ENCODE measurements at places on chromosomes 2 and 18. TPM values are rescaled to one million over a fixed set of nuclear protein-coding genes. Genes with fewer than 3 reads are reported as not detected.
A peak's percentile ranks its signal among the peaks of the same experiment; 100 is the strongest.

Gene TTC21B
- 15.8 TPM for total RNA-seq

Gene DNAH7
- total RNA-seq: not detected

Gene NT5C1B
- not detected for total RNA-seq

Gene PXDN
- 0.26 TPM for total RNA-seq

Gene FRZB
- not detected for total RNA-seq

Gene CACNB4
- 0.47 TPM for total RNA-seq

Gene SFT2D3
- total RNA-seq: 5.5 TPM

Gene VWC2L
- total RNA-seq: not detected

Gene TRABD2A
- 71.9 TPM for total RNA-seq

DNA sequence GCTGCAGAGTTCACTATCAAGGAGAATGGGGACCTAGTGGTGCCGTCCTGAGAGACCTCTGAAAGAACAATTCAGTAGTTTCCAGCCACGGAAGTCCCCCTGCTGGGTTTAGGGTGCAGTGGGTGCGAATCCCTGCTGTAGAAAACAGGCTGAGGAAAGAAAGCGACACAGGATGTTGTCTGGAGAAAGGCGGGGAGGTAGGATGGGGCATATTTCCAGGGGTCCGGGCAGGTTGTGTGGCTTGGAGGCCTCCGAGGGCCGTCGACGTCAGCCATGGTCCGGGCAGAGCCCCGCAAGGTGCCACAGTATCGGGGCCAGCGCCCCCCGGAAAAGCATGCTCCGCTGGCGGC, 807 bp upstream of the CREB1 start:
- peak; percentile 66 for DNase-seq

DNA sequence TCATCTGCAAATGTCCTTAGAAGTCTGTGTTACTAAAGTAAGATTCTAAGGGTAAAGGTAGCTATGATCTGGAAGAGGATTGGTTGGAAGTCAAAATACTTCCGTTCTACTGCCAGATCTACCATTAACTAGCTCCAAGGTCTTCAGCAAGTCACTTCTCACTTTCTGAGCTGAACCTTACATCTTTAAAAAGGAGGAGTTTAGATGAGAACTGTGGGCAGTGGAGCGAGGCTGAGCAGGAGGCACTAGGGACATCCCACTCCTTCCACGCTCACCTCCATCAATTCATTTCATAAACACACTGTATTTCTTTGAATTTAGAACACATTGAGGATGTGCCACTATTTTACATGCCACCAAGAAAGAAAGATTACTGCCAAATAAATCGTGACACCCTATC, 143.0 kb downstream of the ABCA12 start:
- DNase-seq: no peak

DNA sequence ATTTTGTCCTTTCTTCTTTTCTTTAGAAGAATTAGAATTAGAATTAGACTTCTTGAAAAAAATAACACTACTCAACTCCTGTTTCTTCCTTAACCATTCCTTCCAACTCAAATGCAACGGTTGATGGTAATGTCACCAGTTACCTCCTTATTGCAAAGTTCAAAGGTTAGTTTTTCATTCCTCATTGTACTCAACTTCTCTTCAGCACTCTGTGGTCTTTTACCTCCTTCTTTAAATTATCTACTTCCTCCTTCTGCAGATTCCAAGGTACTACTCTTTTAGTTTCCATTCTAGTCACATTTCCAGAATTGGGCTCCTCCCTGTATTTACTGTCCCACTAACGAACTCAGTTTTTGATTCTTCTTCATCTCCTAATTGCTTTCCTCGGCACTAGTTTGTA, 700.7 kb downstream of the SATB2 start:
- DNase-seq: no peak

DNA sequence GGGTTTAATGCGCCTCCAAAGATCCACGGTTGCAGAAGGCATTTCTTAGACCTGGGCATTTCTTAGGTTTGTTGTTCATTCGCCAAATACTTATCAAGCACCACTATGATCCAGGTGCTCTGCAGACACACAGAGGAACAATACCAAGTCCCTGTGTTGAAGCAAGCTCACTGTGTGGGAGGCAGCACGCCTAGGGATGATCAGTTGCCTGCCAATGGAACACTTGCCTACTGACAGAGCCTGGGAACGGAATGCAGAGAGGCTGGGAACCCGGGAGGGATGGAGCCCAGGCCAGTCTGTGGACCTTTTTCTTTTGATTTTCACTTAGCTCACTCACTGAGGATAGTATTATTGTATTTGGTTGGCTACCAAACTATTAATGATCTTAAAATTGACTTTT, 1.9 kb upstream of the GRP start:
- DNase-seq: no peak

DNA sequence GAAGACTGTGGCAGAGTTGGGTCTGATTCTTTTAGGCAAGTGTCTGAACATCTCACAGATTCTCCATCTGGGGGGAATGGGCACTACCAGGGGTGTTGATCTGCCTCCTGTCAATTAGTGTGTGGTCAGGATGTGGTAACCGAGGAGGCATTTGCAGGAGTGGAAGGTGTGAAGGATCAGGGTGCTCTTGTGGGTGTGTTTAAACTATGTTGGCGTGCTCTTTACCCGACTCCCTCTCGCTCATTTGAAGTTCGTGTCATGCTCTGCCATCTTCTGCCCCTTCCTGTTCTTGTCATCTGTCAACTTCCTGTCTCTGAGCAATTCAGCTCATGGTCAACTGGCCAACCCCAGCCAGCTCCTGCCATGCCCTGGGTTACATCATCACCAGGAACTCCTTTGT, 107.9 kb downstream of the RTN4 start:
- peak; percentile 70 for DNase-seq

DNA sequence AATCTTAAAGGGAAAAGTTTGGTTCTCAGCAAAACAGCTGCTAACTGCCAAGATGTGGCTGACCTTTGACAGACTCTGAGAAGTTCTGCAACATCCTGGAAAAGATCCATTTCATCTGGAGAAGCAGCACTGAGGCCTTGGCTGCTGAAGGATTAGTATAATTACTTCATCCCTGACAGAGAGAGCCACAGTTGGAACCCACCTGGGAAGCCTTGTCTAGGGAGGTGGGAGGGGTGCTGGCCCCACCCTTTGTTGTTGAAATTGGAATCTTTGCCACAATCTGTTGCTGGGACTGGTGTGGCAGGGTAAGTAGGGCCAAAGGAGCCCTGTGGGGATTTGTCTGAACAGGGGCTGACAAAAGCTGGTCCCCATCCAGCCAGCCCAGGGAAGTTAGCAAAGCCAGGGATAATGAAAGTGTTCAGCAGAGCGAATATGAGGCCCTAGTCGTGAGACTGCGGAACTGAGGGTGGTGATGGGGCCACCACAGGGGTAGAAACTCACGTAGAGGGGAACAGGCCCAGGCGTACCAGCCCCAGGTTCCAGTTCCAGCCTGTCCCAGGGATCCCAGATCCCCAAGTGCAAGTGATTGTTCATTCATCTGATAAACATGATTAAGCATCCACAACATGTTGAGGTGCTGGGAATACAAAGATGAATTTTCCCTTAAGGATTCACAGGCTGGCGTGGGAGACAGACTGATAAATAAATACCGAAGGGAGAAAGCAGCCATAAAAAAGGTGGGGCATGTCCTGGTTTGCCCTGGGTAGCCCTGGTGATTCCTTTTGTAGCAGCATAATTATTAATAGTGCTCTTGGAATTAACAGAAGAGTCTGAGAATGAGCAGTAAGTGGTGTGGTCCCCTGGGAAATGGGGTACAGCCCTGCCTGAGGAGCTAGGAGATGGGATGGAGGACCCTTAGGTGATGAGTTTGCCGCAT, 60.0 kb downstream of the MYO1B start:
- no peak for DNase-seq

DNA sequence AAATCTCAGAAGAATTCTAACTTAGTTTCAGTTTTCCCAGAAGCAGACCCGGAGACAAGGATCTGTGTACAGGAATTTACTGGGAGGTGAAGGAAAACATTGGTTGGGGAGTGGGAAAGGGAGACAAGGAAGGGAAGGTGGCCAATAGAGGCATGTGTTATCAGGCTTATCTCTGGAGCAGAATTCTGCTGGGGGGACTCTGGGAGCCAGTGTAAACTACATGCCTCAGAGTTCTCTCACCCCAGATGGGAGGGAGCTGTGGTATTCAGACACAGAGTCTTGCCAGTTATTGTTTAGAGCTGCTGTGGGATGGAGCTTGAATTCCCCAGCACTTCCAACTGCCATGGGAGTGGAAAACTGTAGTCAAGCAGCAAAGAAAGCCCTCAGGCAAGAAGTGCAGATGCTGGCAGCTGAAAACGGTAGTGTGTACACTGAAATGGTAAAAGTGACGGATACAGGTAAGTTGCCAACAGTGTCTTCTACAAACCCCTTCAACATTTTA, 19.0 kb downstream of the DNPEP start:
- no peak for DNase-seq

DNA sequence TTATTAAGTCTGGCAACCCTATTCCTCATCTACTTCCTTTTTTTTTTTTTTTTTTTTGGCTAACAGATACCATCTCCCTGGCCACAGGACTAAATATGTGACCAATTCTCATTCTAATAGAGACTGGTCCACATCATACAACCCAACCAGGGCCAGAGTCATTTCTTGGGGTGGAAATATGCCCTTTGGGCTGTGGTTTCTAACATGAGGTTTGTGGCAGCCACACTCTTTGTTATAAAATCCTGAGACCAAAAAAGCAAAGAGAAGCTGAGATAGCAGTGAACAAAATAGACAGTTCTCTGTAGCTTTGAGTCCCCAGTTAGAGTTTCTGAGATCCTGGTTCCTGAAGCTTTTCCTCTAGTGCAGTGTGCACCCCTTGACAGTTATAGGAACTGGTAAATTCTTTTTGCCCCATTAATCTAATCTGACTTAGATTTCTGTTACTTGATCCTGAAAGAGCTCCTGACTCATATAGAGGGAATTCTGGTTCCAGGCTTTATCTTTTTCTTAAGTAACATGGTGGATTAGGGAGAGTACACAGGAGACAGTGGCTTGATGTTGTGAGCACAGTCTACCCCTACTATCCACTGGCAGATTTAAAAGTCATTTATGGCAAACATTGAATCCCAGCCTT, 86.8 kb downstream of the MAIP1 start:
- no peak for DNase-seq

- peak; percentile 16 for DNase-seq
Observed at GRCh38 chr18:80194874-80195570, 52.3 kb downstream of the PARD6G start.

GRCh38 chr2:181178823-181179412, 198.5 kb downstream of the UBE2E3 start:
- DNase-seq: peak; percentile 50

- DNase-seq: no peak
Observed at GRCh38 chr2:75174981-75175380, 24.3 kb downstream of the TACR1 start.

DNA sequence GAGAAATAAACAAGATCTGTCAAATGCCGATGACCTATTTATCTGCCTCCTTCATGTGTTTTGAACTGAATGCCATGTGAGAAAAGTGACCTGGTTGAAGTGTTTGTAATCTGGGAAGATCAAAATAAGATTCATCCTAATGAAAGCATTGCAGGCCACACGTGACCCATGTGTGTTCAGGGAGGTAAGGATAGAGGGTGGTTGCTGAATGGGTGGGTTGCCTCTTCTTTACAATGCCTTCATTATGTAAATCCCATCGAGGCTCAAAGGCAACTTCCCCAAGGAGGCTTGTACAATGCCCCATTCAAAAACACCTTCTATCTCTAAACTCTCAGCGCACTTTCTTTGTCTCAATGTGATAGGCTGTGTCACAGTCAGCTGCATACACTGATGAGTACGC, 273.1 kb downstream of the LRATD1 start:
- DNase-seq: no peak

GRCh38 chr2:15957881-15958713, 17.7 kb downstream of the MYCN start:
- no peak for DNase-seq

DNA sequence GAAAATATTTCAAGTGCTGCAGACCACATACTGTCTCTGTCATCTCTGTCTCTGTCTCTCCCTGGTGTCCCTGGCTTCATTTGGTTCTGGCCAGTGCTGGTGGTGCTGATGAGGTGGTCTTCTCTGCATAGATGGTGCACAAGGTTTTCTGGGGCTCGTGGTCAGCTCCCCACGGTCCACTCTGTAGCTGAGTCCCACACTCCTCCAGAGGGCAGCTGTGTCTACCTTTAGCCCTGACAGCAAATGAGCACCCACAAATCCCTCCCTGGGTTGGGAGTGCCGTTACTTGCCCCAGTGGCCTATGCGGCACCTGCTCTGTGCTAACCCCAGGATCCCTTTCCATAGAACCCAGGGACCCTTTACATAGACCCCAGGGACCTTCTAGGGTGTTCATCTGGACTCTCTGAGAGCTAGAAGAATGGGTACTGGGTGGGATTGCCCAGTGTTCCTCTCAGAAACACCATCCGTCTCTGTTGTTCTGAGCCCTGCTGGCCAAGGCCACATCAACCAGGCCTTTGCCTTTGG, 129.3 kb downstream of the CAPN13 start:
- peak; percentile 4 for DNase-seq

DNA sequence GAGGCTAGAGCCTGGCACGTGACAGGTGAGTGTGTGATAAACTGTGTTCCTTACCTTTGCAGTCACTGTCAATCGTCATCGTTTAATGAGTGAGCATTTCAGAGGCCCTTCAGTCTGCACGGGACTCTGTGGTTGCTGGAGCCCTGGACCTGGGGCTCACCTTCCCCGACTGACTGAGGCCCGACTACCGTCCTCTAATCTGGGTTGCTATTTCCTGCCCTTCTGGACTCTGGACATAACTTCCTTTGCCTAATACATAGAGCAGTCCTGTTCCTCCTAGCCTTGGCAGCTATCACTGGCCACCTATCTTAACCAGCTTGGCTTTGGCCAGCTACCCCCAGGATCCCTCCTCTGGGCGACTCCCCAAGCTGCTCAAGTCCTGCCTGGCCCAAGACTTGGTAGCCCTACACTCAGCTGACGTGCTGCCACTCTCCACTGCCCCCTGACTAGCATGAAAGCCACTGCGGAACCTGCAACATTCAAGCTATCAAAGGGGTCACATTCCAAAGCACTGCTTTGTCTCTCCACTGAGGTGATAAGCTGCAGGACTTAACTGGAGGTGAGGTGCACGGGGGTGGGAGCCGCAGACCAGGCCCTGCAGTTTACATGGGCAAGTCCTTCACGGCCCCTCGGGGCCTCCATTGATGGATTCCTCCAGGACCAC, 11.1 kb upstream of the RAB17 start:
- DNase-seq: no peak

- DNase-seq: no peak
Observed at GRCh38 chr2:102313950-102314349, 2.6 kb downstream of the IL1RL1 start.

- no peak for DNase-seq
Observed at GRCh38 chr18:13422541-13423147, 204.1 kb downstream of the LDLRAD4 start.

GRCh38 chr2:16666449-16666801, 791 bp upstream of the CYRIA start:
- DNase-seq: no peak

All from activated CD8-positive, alpha-beta T cell treated with anti-CD3 and anti-CD28 coated beads, Interleukin-2, amount 10 ng/mL, durations not matched to agents 7 days and 5 days (primary cell).